ENCODE measurements at places on chromosomes 3 and 15.
A peak's percentile ranks its signal among the peaks of the same experiment; 100 is the strongest.

- no peak for DNase-seq
Measured at GRCh38 chr15:41905036-41905793, 11.4 kb upstream of the SPTBN5 start.

GRCh38 chr15:41017066-41017735, 63.9 kb downstream of the CHAC1 start:
- DNase-seq: no peak

DNA sequence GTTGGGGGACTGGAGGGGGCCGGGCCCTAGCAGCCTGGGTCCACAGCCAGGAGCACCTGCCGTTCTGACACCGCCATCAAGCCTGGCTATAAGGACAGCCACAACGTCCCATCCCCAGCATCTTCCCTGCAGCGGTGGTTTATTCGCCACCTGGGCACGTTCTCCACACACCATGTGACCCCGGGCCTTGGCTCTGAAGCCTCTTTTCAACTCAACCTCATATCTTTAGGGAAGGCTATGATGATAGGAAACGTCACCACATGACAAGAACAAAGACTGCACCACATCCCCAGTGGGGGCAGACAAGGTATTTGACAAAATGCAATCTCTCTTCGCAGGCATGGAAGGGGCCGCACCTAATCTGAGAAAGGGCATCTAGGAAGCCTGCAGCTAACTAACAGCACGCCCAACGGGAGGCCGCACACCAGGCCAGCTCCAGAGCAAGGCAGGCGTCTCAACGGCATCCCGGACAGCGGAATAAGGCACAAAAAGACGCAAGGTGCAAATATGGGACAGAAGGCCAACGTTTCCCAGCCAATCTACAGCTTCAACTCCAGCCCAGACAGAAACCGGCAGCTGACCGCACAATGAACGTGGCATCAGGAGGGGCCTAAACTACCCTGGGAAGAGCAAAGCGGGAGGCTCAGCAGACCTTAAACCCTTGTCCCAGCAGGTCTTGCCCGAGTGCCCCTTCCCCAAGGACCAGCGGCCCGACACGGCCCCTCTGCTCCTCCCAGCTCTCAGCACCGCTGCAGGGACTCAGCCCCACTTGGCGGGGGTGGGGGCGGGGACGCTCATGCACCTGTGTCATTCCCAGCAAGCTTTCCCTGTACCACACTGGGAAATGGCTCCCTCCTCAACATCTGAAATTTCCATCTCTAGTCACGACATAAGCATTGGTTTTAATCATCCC, 41.9 kb downstream of the NIPA2 start:
- no peak for DNase-seq

GRCh38 chr3:195531683-195532082, 11.4 kb downstream of the PPP1R2 start:
- no peak for DNase-seq

DNA sequence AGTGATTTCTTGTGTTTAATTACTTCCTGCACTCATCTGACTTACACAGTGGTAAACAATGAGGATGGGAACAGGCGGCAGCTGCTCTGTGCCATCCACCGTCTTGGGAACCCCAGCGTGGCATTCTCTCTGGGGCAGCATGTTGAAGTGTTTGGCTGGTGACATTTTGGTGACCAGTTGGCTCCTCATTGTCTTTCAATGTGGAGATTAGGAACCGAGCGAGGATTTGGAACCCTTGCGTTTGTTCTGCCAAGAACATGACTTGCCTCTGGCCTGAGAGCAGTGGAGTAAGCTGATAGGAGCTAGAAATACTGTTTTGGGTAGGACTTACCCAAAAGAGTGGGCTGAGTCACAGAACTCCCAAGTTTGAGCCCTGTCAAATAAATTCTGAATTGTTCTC, 88.8 kb downstream of the IGF1R start:
- DNase-seq: no peak

- DNase-seq: no peak
Measured at GRCh38 chr3:108804437-108804836, 18.1 kb upstream of the TRAT1 start.

GRCh38 chr3:48503401-48504050, 448 bp downstream of the SHISA5 start:
- no peak for DNase-seq

GRCh38 chr15:59221511-59222505, 15.2 kb downstream of the LDHAL6B start:
- no peak for DNase-seq

GRCh38 chr15:90470453-90470852, 59.3 kb upstream of the CRTC3 start:
- no peak for DNase-seq

GRCh38 chr3:184740509-184741258, 28.8 kb upstream of the MAGEF1 start:
- DNase-seq: no peak

GRCh38 chr3:21477541-21478288, 273.3 kb downstream of the ZNF385D start:
- DNase-seq: no peak

- DNase-seq: no peak
Measured at GRCh38 chr3:191804935-191805334, 344.0 kb downstream of the PYDC2 start.

GRCh38 chr15:58442122-58442521, 10.3 kb downstream of the LIPC start:
- no peak for DNase-seq

GRCh38 chr3:50525987-50526386, 22.6 kb upstream of the CACNA2D2 start:
- peak; percentile 39 for DNase-seq

GRCh38 chr3:41106691-41107090, 92.6 kb upstream of the CTNNB1 start:
- no peak for DNase-seq

DNA sequence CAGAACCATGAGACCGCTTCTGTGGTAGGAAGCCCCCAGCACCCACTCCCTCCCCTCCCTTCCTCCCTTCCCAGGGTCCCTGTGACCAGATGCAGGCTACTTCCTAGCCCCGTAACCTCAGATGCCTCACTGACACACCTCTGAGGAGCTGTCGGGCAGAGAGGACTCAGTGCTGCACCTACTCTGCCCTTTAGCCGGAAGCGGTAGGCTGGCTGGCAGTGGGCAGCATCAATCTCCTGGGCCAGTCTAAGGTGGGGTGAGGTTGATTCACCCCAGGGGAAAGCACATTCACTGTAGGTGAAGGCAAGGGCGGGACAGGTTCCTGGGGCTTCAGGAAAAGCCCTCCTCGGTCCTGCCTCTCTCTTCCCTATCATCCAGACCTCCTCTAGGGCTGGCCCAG, 19.1 kb downstream of the CSRNP1 start:
- no peak for DNase-seq

- DNase-seq: no peak
Measured at GRCh38 chr3:33134026-33134625, 20.3 kb downstream of the CRTAP start.

DNA sequence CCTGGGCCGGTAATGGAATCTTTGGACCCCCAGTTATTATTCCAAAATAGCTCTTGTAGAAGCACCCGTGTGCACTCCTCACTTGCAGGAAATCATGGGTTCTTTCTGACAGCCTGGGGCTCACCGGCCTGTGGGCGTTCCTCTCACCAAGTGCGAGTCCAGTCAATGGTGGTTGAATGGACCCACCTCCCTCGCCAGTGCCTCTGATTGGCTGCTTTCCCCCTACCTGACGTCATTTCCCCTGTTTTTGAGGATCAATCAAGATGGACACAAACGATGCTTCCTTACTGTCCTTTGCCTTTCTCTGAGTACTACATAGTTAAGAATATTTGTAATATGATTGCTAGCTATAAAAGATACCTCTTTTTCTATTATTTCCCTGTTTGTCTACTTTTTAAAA, 18.1 kb downstream of the MOBP start:
- DNase-seq: no peak

GRCh38 chr3:154316974-154317767, 7.1 kb downstream of the DHX36 start:
- no peak for DNase-seq

DNA sequence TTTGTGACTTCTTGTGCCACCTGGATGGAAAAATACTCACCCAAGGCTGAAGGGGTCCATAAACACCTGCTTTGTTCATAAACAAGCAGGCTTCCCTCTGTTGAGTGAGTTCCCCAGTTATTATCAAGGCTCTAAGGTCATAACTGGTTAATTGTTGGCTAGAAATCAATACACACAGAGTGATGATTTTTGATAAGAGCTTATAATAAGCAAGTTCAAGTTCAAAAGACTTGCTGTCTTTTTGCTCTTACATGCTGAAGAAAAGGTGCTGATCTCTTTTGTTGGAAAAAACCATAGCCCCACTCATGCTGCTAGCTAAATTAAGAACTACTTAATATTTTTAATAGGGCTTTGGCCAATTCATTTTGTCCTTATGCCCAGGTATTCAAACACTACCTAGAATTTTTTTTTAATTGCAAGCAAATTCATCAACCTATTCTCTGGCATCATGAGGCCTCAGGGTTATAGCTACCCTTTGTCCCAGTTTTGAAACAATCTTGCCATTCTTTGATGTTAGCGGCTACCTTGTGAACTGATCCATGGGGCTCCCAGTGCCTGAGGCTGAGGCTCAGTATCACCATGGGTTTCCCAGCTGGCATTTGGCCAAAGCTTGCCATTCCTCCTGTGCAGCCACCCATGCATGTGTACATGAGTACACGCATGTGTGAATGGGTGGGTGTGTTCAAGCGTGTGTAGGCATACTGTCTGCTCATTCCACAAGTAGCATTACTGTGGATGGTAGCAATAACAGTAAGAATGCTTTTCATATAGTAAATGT, 127.6 kb upstream of the LPP start:
- DNase-seq: peak; percentile 66

DNA sequence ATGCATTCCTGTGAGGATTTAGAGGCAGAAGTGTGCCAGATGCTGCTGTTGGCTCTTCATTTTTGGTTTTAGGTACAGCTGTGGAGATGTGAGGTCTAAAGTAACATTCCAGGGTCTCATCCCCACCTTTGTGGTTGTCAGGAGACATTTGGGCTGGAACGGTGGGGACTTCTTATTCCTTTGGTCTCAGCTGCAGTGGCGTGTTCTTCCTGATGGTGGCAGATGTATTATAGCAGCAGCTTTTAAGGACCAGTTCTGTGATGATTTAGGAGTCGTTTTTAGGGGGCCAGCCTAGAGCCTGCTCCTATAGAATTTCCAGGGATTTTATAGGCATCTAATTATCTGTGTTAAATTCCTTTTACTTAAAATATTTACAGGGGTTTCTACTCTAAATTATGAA, 221.0 kb upstream of the EOMES start:
- DNase-seq: peak; percentile 7

DNA sequence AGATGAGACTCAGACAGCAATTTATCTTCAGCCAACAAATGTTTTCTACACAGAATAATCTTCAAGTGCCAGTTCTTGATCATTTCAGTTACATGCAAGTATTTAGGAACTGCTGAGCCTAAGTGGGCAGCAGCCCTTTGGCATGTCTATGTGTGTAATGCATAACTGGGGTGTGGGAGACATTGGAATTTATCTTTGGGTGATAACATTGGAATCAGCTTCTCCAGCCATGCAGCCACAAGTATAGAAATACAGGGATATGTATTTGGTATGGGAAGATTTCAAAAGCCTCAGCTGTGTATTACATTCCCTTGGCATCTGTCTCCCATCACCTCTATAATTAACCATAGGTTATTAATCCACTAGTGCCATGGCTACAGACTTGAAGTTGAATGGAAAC, 63.4 kb upstream of the FOXP1 start:
- DNase-seq: no peak

- no peak for DNase-seq
Measured at GRCh38 chr15:40953713-40954074, 423 bp downstream of the CHAC1 start.

DNA sequence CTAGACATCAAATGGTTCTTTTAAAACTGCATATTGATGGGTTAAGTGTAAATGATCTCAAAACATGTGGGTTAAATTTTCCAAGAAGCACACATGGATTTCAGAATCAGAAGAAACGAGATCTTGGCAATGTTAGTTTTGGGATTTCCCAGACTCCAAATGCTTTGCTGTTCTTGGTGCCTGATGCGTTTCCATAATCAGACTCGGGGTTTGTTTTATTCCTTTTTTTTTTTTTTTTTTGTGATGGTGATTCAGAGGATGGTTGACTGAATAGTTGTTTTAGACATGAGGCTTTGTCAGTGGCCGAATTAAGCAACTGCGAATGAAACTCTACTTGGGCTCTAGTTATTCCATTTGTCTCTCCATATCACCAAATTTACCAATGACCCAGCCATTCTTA, 52.2 kb upstream of the FAM98B start:
- no peak for DNase-seq

GRCh38 chr3:186823386-186823785, 17.1 kb upstream of the RFC4 start:
- DNase-seq: no peak

- no peak for DNase-seq
Measured at GRCh38 chr3:140268103-140268502, 333.1 kb downstream of the CLSTN2 start.

GRCh38 chr3:117788506-117788905, 1078.9 kb downstream of the TUSC7 start:
- no peak for DNase-seq

DNA sequence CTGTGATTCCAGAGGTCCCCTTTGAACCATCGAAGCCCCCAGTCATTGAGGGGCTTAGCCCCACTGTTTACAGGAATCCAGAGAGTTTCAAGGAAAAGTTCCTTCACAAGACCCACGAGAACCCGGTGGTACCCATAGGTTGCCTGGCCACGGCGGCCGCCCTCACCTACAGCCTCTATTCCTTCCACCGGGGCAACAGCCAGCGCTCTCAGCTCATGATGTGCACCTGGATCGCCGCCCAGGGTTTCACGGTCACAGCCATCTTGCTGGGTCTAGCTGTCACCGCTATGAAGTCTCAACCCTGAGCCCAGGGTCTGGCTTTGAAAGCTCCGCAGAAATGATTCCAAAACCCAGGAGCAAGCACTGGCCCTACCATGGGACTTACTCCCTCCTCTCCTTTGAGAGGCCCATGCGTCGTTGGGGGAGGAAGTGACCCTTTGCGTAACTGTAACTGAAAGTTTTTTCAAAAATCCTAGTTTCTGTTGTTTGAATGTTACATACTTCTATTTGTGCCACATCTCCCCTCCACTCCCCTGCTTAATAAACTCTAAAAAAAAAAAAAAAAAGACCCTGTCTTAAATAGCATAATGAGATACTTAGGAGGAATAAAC, 85.1 kb upstream of the CSPG5 start:
- DNase-seq: no peak

- DNase-seq: no peak
Measured at GRCh38 chr3:32419742-32420125, 28.1 kb downstream of the CMTM7 start.

DNA sequence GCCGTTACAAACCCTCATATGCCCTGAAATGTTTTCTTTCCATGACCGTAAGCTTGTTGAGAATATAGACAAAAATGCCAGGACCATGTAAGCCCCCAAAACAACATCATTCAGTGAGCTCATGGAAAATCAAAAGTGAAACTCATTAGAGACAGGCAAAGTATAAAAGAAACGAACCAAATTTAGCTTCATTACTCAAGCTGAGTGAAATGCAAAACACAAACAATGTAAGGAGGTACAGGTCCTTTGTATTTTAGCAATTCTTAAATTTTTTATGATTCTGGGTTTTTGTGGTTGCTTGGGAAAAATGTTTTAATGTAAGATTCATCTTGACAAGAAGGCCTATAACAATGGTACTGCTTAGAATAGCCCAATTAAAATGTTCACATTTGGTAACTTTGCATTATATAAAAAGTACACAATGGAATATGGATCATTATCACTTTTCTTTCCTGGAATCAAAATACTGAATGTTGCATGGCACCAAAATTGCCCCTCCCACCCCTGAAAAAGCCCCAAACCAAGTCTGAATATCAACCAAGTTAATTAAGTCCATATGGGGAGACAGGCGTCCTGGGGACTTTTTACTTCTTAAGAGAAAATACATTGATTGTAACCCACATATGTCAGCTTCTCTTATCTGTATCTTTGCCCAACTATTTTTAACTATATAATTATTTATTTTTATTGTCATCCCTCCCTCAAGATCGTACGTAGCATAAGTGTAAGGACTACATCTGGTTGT, 247.7 kb upstream of the CDIN1 start:
- DNase-seq: no peak

All from HT-29 (cell line).